Natural killer cell treated with Interleukin-12 subunit alpha and Interleukin-12 subunit beta and Interleukin-15 and Interleukin-18, amount 100 ng/mL, for 72 hours (primary cell): ENCODE measurements at places on chromosomes 5 and 9.

GRCh38 chr5:127326976-127327755 is 36.6 kb downstream of the MEGF10 start:
- no peak for DNase-seq

- no peak for DNase-seq
Measured at GRCh38 chr5:175460126-175460525, 16.1 kb upstream of the DRD1 start.

DNA sequence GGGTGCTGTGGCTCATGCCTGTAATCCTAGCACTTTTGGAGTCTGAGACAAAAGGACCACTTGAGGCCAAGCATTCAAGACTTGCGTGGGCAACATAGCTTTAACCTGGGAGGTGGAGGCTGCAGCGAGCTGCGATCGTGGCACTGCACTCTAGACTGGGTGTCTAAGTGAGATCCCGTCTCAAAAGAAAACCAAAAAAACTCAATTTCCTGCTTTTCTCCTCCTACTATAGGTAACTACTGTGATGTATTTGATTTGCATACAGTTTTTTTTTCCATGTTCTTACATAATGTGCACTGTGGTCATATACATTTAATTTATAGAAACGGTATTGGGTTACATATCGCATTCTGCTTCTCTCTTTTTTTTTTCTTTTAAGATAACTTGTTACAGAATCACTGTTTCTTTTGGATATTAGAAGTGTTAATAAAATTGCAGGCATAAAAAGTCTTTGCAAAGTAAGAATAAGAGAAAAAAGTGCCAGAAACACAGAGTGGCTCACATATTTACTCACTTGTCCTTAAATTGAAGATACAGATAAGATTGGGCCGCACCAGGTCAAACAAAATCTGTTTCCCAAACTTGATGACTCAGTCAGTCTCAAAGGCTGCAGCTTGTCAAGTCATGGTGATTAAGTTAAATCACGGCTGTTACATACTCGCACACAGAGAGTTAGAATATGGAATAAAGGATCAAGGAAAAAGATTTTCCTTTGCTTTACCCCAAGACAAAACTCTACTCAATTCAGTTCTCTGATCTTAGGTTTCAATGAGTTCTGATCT is 2.0 kb upstream of the PTGR1 start:
- DNase-seq = no peak

DNA sequence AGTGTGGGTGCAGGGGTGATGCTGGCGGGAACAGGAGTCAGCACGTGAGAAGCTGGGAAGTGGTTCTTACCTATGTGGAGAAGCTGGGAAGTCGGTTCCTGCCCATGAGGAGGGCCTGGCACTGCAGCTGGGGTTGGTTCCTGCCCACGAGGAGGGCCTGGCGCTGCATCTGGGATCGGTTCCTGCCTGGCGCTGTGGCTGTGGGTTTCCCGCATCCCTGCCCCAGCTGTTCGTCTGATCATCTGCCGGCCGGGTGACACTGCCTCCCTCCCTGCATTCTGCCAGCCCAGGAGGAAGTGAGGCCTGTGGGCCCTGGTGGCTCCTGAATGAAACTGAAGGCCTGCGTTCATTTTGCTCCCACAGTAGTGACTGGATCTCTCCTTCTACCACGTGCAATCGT is 5.1 kb downstream of the OBP2A start:
- DNase-seq = no peak

DNA sequence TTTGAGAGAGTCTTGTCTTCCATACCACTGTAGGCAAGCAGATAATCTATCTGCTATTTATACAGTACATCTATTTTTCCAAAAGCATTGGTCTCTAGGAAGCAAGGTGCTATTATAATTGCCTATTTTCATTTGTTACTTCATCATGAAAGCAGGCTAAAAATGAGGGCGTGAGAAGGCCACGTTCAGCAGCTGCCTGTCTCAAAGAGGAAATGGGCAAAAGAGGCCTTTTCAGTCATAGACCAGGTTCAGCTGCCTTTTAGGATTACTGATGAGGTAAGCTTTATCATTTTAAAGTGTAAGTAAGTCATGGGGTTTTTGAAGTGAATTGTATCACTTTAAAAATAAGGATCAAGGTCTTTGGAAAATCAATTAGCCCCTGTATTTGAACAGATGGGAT is 1091.1 kb upstream of the DMAC1 start:
- DNase-seq = no peak

DNA sequence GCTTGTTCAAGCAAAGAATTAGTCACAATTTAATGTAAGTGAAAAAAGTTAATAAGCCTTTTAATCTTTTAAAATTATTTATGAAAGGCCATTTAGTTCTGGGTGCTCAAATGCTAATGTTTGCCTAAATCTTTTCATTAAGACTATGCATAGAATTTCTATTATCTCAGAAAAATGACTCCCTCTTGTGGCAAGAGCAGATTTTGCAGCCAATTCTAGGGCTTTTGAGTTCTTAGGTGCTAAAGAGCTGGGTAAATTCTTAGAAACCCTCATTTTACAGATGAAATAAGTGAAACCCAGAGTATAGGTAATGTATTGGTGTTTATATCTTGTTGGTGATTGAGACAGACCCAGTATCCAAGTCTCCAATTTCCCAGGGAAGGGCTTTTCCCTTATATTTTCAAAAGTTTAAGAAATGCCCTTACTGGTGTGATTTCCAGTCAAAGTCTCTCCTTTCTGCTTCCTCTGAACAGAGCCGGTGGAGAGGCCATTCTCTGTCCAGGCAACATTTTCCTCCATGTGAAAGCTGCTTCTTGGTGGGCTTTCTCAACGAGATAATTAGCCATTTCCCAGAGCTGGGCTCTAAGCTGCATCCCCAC is 24.1 kb upstream of the PCSK5 start:
- DNase-seq = no peak
